ENCODE measurements at places on chromosomes 3 and 15.

GRCh38 chr3:43692971-43693370, 2.2 kb downstream of the ABHD5 start:
- DNase-seq, result no peak

- DNase-seq, result peak; percentile 11
These were observed 240.8 kb downstream of the NR1D2 start for GRCh38 chr3:24185738-24186384.

GRCh38 chr3:52671676-52672075, 14.0 kb downstream of the PBRM1 start:
- peak; percentile 19 for DNase-seq

GRCh38 chr3:139231555-139232281, 112.1 kb upstream of the MRPS22 start:
- no peak for DNase-seq

DNA sequence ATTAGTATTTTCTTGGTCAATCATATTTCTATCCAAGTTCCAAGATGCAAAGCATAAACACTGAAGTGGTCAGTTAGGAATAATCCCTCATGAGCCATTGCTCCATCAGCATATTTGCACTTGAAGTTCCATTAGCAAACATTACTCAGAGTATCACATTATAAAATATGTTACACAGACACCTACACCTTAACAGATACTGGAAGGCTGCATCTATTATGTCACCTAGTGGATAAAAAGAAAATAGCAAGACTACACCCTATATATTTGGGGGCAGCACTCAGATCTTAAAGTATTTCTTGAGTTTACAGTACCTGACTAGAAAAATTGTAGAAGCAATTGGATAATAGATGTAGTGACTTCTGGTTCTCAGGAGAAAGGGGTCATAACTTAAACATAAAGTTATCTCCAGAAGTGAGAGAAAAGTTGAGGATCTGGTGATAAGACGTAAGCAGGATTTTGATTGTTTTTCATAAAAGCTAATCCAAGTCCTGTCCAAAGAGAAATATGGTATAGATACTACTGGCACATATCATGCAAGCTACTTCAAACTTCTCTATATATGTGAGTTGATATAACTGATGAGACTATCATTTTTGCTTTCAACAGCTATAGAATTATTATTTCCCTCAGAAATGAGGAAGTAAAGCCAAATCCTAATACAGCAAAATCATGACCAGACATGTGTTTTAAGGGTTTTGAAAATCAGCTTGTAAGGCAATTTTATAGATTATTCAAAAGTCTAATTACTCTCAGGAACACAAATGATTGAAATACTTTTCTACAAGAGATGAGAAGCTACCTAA, 422.2 kb downstream of the GBE1 start:
- DNase-seq, result no peak

- DNase-seq, result no peak
These were observed 62.5 kb downstream of the LYZL4 start for GRCh38 chr3:42347928-42348327.

GRCh38 chr15:69209661-69210060, 49.2 kb downstream of the GLCE start:
- DNase-seq, result no peak

- no peak for DNase-seq
These were observed 25.4 kb upstream of the CDV3 start for GRCh38 chr3:133548090-133548489.

GRCh38 chr15:63539521-63539920, 35.1 kb downstream of the USP3 start:
- peak; percentile 76 for DNase-seq

DNA sequence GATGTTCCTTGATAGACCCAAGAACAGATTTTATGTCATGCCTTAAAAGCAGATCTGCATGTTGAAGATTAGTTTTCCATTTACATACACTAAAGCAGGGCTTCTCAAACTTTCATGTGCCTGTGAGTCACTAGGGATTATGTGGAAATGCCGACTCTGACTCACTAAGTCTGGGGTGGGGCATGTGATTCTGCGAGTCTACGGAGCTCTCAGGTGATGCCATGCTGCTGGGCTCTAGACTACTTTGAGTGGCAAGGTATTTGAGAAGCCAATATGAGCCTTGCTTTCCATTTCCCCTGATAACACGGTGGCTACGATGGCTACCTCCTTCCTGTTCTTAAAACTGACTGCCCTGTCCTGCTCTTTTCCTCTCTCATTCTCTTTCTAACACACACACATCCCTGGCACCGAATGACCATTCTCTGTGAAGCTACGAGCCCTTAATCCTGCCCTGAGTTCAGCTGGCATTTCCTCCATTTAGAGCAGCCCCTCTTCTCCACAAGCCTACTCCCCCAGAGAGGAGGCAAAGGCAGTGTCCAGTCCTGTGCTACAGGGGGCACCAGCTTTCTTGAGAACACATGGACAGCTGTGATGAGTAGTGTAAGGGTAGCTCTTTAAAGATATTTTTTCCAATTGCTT, 39.7 kb upstream of the PYGO1 start:
- no peak for DNase-seq

DNA sequence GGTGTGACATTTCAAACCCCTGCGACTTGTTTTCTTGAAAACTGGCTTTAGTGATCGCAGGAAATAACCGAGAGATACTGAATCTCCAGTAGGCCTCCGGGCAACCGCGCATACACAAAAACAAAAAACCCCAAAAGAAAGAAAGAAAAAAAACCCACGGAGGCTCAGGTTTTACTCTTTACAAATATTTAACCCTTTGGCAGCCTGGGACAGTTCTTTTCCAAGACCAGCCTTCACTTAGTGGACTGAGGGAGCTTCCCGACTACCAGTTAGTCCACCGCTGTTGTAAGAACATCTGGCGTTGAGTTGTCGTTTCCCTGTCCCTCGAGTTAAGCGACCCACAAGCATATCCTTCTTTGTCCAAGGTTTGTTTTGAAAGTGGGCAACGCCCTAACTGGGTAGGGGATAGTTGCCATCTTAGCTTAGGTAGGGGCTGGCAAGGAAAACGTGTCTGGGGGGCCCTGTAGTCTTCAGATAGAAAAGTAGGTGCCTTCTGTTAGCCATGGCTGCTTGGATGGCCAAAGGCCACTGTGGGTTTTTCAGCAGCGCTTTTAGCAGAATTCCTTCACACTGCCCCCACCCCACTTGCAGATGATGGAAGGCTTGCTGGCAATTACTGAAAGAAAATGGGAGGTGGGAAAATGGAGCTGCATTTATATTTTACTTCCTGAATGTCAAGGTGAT, 6.9 kb downstream of the ISL2 start:
- no peak for DNase-seq

GRCh38 chr15:61764141-61764540, 296.1 kb downstream of the VPS13C start:
- DNase-seq, result no peak

DNA sequence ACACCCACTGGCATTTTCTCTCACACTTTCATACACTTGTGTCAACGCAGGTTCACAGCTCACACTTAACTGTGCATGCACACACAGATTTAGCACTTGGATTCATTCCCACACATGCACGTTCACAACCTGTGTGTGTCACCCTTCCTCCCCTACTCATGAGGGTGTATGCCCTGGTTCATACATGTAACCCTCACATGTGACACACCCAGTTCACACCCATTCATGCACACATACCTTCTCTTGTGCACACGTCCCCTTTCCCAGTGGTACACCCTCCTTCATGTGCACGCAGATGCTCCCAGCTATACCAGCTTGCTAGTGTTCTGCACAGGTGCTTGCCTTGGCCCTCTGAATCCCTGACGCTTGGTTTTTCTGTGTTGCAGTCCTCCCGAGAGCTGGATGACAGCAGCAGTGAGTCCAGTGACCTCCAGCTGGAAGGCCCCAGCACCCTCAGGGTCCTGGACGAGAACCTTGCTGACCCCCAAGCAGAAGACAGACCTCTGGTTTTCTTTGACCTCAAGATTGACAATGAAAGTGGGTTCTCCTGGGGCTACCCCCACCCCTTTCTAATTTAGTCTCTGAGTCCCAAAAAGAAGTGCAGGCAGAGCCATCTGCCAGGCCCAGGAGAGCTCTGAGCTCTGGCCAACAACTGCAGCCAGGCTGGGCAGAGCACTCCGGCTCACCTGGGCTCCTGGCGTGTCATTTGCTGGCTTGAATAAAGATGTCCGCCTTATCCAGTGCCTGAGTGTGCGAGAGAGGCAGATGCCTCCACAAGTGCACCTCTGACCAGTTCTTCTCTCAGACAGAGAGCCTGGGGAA, 39.5 kb downstream of the GOLGA6A start:
- DNase-seq, result no peak

DNA sequence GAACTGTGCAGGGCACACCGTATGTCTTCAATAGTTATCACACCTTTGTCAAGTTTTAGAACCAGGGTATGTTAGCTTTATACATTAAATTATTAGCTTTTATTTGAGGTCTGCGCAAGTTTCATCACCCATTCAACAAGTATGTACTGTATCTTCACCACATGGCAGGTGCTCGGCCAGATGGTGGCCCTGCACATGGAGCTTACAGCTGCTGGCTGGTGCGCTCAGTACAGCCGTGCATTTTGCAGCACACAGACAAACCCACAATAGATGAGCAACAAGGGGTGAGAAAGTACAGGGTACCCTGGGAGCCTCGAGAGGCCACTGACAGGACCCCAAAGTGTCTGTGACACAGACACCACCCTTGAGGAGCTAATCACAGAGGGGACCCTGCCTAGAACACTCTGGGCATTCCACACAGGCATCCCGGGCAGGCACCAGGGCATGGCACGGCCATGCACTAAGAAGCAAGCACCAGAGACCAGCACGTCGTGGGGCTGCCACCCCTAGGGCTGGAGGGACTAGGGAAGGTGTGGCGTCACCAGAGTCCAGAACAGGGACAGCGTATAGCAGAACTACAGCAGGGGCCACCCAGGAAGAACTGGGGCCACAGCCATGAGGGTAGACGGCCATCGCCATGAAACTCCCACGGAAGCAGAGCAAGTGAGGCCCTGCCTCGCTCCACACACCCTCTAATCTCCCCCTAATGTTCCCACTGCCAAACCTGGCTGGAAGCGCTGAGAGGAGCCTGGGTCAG, 27.4 kb downstream of the ZXDC start:
- DNase-seq, result no peak

DNA sequence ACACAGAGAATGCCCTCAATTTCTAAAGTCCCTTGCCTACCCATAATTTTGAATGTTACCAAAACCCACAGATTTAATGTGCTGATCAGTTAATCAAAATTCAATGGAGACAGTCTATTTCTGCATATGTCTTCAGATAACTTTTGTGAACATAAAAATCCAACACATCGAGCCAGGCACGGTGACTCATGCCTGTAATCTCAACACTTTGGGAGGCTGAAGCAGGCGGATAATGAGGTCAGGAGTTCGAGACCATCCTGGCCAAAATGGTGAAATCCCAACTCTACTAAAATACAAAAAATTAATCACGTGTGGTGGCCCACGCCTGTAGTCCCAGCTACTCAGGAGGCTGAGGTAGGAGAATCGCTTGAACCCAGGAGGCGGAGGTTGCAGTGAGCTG, 49.3 kb downstream of the PEAK1 start:
- DNase-seq, result no peak

- no peak for DNase-seq
These were observed 88.8 kb upstream of the TSEN2 start for GRCh38 chr3:12395349-12396012.

- DNase-seq, result no peak
These were observed 9.3 kb upstream of the SRP14 start for GRCh38 chr15:40048211-40048792.

GRCh38 chr3:139687431-139687830, 9.7 kb upstream of the NMNAT3 start:
- DNase-seq, result no peak

- peak; percentile 74 for DNase-seq
These were observed 65.4 kb upstream of the HERC1 start for GRCh38 chr15:63899193-63899592.

DNA sequence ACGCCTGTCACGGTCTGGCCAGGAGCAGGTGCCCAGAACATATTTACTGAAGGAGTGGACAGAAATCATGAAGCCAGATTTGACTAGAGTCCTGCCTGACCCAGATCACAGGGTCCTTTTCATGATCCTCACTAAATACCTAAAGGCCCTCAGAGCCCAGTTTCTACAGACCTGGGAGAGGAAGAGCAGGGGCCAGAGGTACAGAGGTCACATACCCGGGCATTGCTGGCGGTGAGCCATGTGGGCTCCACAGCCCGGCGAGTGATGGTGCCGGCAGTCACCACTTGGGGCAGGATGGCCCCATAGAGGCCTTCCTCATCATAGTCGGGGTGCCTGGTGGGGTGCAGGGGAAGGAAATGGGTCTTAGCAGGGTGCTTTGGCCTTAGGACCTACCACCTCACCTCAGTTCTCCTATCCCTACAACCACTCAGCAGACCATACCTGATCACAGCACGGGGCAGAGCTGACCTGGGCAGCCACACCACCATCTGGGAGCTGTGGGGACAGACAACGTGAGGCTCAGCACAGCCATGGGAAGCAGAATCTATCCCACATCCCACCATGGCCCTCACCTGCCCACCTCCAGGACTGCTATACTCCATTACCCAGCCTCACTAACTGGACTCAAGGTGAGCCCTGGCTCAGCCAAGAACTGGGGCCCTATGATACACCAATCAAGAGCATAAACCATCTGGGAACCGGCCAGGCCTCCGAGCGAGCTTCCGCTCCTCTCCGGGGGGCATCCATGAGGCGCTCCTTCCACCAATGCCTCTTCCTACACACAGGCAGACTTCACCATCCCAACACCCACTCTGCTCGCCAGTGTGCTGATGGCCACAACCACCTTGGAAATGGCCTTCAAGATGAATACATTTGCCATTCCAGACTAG, 12.9 kb downstream of the POLG start:
- DNase-seq, result no peak

DNA sequence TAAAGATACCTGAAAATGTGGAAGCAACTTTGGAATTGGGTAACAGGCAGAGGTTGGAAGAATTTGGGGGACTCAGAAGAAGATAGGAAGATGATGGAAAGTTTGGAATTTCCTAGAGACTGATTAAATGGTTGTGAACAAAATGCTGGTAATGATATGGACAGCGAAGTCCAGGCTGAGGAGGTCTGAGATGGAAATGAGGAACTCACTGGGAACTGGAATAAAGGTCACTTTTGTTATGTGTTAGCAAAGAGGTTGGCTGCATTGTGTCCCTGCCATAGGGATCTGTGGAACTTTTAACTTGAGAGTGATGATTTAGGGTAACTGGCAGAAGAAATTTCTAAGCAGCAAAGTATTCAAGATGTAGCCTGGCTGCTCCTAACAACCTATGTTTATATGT, 13.0 kb downstream of the MITF start:
- no peak for DNase-seq

GRCh38 chr3:155418407-155418806, 124.9 kb upstream of the STRIT1 start:
- DNase-seq, result no peak

DNA sequence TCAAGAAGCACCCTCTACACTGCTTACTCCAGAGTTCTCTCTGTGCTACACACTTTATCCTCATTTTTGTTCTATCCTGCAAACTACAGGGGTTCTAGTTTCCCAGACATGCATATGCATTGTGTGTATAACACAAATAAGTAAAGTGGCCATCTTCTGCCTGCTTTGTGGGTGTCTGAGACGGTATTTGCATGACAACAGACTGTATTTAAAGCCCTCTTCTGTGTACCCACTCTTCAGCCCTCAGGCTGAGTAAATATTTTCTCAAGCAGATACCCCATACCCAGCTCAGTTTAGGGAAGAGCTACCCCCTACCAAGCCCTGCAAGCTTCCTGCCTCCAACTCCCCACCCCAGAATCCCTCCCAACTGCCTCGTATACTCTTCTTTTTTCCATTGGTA, 31.7 kb downstream of the SYNPR start:
- no peak for DNase-seq

All from HL-60 (cell line).